ENCODE measurements at places on chromosomes 2 and 18.

DNA sequence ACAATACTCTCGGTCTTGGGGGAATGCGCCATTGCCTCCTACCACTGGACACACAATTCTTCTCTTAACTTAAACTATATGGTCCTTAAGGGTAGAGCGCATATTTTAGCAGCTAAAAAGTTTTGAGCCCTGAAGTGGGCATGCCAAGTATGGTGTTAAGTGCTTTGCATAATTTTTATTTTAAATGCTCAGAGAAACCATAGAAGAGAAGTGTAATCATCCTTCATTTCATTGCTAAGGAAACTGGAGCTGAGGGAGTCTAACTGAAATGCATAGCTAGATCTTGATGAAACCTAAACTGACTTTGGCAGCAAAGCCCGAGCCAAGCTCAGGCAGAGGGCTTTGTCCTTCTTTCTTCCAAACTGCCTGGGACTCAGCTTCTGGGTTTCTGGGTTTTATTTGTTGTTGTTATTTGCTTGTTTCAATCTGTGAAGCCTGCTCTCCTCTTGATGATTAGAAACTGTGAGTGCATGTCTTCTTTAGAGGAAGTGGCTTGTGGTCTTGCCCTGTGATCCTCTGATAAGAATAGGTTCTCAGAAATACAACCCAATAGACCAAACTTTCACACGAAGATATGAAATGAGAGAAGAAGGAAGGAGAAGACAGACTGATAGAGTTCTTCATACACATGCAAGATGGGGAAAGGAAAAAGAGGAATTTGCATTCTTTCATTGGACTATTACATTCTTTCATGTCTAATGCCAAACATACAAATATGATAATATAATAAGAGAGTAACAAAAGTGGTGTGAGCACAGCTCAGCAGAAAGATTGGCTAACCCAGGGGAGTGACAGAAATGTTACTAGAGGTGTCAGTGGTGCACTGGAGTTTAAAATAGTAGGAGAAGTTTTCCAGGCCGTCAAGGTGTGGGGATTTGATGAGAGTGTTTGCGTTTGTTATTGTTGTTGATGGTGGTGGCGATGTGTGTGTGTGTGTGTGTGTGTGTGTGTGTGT lies 7.5 kb upstream of the RNF144A start:
- DNase-seq: no peak

- no peak for DNase-seq
These were observed 152.5 kb upstream of the GLI2 start for GRCh38 chr2:120583121-120583520.

GRCh38 chr18:27879540-27879939 lies 297.4 kb downstream of the CDH2 start:
- DNase-seq: no peak

DNA sequence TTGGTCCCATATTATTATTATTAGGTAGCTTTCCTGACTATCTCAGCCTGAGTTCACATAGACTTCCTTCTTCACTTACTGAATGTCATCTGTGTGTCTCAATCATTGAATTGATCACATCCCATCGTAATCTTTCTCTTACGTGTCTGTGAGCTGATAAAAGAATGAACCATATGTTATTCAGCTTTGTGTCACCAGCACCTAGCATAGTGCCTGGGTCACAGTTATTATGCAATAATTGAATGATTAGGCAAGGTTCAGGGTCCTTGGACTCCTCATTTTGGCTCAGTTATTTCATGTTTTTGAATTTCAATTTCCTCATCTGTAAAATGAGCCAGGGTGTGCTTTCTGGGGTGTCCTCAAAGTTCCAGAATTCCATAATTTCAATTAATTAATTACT lies 107.2 kb downstream of the ZEB2 start:
- no peak for DNase-seq

DNA sequence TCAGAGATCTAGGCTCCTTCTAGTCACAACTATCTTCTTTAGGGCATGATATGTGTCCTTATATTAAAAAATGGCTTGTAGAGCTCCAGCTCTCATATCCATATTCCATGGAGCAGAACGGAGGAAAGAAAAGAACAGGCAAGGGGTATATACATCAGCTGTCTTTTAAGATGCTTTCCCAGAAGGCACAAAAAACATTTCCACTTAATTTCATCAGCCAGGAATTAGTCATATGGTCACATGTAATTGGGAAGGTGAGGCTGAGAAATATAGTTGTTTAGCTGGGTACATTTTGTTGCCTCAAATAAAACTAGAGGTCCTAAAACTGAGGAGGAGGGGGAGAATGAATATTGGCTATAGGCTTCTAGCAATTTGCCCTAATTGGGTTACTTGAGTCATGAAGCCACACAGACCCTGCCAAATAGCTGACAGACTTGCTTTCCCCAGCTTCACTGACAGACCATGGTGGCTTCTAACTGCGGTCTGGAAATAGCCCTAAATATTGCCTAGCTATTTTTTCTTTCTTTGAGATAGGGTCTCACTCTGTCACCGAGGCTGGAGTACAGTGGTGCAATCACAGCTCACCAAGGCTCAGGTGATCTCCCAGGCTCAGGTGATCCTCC lies 20.0 kb downstream of the MAIP1 start:
- no peak for DNase-seq

DNA sequence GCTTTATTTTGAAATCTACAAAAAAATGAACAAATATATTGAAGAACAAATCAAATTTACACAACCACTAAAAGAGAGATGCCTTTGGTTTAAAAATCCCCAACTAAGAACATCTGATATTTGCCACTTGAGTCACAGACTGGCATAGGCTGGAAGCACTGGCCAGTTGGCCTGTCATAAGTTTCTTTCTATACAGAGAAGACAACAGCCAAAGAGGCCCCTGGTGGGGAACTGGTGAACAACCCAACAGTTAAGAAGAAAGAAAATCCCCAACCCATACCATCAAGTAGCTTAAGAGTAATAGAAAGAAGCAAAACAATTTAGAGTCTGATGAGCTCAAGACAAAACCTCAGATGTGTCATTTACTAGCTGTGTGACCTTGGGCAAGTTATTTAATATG lies 45.5 kb downstream of the OSR1 start:
- no peak for DNase-seq
